Activated effector memory CD4-positive, alpha-beta T cell treated with Interleukin-2 at 50 U/mL for 16 hours (primary cell): ENCODE measurements at places on chromosomes 6 and 20.

DNA sequence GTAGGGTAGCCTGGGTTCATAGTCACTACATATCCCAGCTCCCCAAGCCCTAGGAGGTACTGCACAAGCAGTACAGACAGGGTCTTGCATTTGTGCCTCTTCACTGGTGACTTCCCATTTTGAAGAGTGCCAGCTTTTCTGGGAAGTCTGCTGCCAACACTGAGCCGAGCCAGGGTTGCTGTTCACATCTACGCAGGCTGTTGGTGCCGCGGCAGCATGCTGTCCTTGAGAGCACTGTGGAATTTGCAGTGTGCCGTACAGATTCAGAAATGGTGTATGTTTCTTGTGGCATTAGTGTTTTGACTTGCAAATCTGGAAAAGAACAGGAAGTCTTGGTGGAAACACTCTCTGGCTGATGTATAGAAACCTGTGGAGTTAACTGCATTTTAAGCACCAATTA is 67.5 kb downstream of the JARID2 start:
- no peak for DNase-seq

- DNase-seq = no peak
Observed at GRCh38 chr6:42113936-42114636, 28.3 kb downstream of the C6orf132 start.

DNA sequence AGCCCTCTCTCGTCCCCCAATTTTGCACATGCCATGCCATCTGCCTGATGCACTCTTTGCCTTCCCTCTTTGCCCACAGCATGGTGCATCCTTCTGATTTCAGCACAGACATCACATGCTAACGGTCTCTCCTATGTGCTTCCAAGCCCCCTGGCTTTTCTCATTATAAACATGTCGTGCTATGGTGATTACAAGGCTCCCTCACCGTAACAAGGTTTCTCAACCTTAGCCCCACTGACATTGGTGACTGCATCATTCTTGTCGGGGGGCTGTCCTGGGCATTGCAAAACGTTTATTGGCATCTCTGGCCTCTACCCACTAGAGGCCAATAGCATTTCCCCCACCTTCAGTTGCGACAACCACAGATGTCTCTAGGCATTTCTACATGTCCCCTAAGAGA is 187.2 kb downstream of the TFAP2C start:
- DNase-seq = no peak

GRCh38 chr6:75492386-75493153 is 1.0 kb downstream of the FILIP1 start:
- no peak for DNase-seq

- no peak for DNase-seq
Observed at GRCh38 chr6:45378334-45378926, 696 bp upstream of the SUPT3H start.

- no peak for DNase-seq
Observed at GRCh38 chr6:163790266-163790840, 375.8 kb downstream of the QKI start.
